ENCODE measurements at places on chromosomes 12 and 14. TPM values are rescaled to one million over a fixed set of nuclear protein-coding genes. Genes with fewer than 3 reads are reported as not detected.

Gene TRPV4
- total RNA-seq: 1.7 TPM

Gene ACVRL1
- total RNA-seq: 422 TPM

Gene LRRC10
- total RNA-seq: not detected

Gene RASSF8
- total RNA-seq: 80.1 TPM

Gene TBX5
- total RNA-seq: not detected

Gene SAMD15
- 1.7 TPM for total RNA-seq

Gene ZNF384
- 28.2 TPM for total RNA-seq

Gene BEGAIN
- total RNA-seq: 0.22 TPM

Gene KIF5A
- under 0.01 TPM for total RNA-seq

Gene RPL41
- total RNA-seq: 4,153 TPM

Gene PRIM1
- total RNA-seq: 21.8 TPM

Gene DEPDC4
- 0.22 TPM for total RNA-seq

Gene DAZAP2
- total RNA-seq: 183 TPM

Gene C14orf180
- not detected for total RNA-seq

Gene TBC1D30
- total RNA-seq: 29.1 TPM

Gene HCAR2
- total RNA-seq: not detected

Gene IFNG-AS1
- total RNA-seq: not detected

Gene PRPH
- total RNA-seq: 0.14 TPM

Gene GALNT9
- 0.40 TPM for total RNA-seq

Gene SRRM4
- not detected for total RNA-seq

Gene PTGER2
- total RNA-seq: not detected

Gene LHX5
- not detected for total RNA-seq

Gene AACS
- total RNA-seq: 24.5 TPM

Gene CCND2
- total RNA-seq: 80.8 TPM

Gene MIP
- total RNA-seq: not detected

Gene ANO2
- 12.6 TPM for total RNA-seq

Gene REC8
- total RNA-seq: 8.1 TPM

Gene NOVA1
- 6.2 TPM for total RNA-seq

Gene KRT85
- total RNA-seq: not detected

Gene CCDC184
- 0.36 TPM for total RNA-seq

Gene SIX6
- not detected for total RNA-seq

Gene SOS2
- total RNA-seq: 36.8 TPM

Gene MGAT4C
- under 0.01 TPM for total RNA-seq

Gene OTX2
- not detected for total RNA-seq

Gene ARHGEF25
- 2.2 TPM for total RNA-seq

Gene RAPGEF3
- 43.9 TPM for total RNA-seq

Gene DHRS2
- 1.5 TPM for total RNA-seq

Gene CCDC91
- 14.9 TPM for total RNA-seq

Gene HOTAIR
- total RNA-seq: not detected

Gene GPRC5D
- not detected for total RNA-seq

Gene SLC6A13
- not detected for total RNA-seq

Gene VRTN
- total RNA-seq: not detected

Gene KCNJ8
- not detected for total RNA-seq

Gene TMEM30B
- total RNA-seq: 0.07 TPM

Gene CEP170B
- 30.2 TPM for total RNA-seq

Gene NINJ2
- total RNA-seq: 1.4 TPM

Gene GPD1
- total RNA-seq: not detected
